NCI-H510A treated with DMSO at 0.1 percent for 48 hours (cell line): ENCODE measurements at places on chromosomes 1 and 21.

DNA sequence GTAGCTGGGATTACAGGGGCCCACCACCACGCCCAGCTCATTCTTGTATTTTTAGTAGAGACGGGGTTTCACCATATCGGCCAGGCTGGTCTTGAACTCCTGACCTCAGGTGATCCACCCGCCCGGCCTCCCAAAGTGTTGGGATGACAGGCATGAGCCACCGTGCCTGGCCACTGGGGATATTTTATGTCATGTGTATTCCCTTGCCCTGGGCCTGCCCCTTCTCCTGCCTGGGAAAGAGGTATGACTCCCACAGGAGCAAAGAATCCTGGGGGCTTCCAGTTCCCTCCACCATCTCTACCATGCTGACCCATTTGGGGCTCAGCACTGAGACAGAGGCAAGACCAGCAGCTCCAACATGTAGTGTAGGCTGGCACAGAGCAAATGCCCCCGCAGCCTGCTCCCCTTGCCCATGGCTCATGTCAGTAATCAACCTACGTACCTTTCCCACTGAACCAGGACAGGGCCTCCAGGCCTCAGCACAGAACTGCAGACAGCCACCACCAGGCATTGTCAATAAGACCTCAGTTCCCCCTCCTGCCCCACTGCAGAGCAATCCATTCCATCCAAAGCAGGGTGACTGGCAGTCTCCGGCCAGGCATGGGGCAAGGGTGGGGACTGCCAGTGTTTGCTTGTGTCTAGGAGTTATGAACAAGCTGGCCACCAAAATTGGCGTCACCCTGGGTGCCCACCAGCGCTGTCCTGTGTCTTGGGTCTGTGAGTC lies 35.2 kb downstream of the BMP8A start:
- DNase-seq: no peak

- DNase-seq: no peak
Observed at GRCh38 chr21:17560377-17561025, 47.7 kb downstream of the CXADR start.

- no peak for DNase-seq
Observed at GRCh38 chr1:159334797-159335196, 32.7 kb downstream of the FCER1A start.

- no peak for DNase-seq
Observed at GRCh38 chr21:45347712-45348499, 57.1 kb upstream of the COL18A1 start.

DNA sequence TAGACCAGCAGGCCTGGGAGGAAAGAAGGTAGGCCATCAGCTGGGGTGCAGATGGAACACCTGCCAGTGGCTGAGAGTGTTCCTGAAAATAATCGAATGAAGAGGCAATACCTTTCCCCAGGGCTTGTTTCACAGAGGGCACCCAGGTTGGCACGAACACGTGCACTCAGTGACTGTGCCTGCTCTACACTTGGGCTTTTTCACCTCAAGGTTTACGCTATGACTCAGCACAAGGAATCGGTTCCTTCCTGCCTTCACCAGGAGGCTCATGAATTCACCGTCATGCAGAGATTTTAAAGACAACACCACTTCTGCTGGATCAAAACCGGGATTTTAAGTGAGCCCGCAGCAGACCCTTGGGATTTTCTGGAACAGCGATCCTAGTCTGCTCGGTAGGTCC lies 118.5 kb upstream of the ADAR start:
- no peak for DNase-seq

- DNase-seq: no peak
Observed at GRCh38 chr1:189654906-189655305, 822.8 kb downstream of the BRINP3 start.

- no peak for DNase-seq
Observed at GRCh38 chr1:34087986-34088385, 77.0 kb downstream of the CSMD2 start.

DNA sequence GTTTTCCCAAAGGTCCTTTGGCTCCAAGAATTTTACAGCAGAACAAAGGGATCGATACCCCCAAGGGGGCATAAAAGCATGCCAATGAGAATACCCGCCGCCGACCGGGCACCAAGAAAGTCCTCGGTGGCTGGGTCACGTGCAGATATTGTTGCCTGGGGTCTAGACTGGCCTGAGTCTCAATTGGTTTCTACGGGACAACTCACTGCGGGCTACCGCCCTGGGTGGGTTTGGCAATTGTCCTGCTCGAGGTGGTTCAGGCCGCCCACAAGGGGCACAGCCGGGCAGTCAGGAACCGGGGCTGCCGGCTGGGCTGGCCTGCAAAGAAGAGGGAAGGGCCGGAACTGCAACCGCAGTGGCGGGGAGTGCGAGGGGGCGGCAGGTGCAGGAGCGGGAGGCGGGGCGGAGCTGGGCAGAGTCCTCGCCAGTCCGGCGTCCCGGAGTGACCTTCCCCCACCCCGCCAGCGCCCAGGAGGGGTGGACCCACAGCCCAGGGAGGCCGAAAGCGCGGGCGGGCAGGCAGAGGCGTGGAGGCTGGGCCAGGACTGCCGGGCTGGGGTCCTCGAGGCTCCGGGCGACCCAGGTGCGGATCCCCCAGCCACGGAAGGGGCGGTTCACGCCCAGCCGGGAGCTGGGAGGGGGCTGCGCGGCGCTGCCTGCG lies 926 bp upstream of the ATP1B1 start:
- DNase-seq: peak; percentile 86

DNA sequence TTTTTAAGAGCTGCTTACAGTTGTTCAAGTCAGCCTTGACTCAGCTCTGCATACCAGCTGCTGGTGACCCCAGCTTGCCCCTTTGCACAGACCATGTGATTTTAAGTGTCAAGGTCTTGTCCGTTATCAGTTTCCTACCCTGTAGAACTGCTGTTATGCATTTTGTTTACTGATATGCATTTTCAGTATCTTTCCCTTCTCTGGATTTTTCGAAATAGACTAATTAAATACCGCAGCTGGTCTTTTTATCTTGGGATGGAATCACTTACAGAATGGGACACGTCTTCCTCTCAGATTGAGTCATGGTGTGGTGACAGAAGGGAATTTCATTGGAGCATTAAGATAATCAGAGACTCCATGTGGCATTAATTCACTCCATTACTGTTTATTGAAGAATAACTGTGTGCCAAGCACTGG lies 145.6 kb downstream of the FMN2 start:
- no peak for DNase-seq

DNA sequence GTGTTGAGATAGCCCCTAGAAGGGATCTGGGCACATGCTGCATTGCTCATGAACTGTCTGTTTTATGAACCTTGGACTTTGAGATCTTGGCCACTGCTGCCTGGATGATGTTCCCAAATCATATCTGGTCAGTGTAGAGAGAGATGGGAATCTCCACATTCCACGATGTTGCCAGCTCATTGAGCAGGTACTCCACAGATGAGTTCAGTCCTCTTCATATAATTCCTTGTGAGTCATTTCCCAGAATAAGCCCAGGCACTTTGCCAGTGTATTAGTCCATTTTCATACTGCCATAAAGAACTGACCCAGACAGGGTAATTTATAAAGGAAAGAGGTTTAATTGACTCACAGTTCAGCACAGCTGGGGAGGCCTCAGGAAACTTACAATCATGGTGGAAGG lies 254.0 kb upstream of the RUNX1 start:
- no peak for DNase-seq

DNA sequence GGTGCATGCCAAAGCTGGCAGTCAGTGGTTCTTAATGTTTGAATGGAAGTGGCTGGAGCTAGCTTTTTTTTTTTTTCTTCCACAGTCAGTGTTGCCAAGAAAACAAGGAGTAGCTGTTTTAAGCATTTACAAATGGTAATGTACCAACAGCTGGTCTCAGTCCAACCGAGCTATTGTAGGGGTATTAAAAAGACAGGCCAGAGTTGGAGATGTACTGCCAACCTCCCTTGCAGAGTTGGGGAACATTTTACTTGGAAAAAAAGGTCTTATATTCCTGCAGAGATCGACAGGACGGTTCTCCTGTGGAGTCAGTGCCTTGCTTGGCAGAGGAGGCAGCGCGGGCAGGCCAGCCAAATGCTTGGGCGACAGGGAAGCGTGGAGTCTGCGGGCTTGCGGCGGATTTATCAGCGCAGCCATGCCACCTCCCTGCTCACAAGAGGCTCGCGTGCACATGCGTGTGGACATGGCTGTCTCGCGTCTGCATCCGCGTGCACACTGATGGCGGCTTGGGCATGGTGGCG lies 338.1 kb downstream of the RPS6KC1 start:
- DNase-seq: no peak

DNA sequence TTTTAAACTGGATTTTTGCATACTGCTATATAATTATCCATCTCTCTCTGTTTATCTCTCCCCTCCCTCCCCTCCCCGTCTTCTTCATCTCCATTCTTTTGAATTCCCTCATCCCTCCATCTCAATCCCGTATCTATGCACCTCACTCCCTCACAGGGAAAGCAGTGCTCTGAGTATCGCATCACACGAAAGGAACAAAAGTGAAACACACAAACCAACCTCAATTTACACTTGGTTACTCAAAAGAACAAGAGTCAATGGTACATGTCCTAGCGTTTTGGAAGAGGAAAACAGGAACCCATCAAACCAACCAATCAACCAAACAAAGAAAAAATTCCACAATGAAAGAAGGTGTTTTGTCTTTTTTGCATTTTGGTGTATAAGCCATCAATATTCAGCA lies 115.1 kb downstream of the NBPF12 start:
- DNase-seq: no peak

DNA sequence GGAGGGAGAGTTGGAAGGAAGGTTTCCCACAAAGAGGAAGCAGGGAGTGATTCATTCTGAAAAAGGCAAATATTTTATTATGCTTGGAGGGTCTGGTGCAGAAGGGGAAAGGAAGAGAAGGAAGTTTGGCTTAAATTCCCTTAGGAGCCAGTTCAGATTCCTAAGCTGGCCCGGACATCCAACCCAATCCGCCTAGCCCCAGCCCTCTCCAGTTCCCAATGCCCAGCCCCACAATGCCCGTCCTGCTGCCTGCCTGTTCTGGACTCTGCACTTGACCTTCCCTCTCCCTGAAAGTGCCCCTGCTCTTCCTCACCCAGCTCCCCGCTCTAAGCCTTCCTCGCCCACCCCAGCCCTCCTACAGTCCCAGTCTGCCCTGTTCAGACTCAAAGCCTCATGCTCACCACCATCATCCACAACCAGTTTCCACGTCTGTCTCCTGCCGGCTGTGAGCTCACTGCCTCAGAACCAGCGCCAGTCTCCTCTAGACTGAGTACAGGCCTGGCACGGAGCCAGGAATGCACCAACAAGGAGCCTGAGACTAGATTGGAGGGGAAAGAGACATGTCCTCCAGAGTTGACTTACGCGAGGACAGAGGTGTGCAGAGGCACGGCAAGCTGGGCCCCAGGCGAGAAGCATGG lies 18.9 kb downstream of the CAPN2 start:
- DNase-seq: peak; percentile 35

DNA sequence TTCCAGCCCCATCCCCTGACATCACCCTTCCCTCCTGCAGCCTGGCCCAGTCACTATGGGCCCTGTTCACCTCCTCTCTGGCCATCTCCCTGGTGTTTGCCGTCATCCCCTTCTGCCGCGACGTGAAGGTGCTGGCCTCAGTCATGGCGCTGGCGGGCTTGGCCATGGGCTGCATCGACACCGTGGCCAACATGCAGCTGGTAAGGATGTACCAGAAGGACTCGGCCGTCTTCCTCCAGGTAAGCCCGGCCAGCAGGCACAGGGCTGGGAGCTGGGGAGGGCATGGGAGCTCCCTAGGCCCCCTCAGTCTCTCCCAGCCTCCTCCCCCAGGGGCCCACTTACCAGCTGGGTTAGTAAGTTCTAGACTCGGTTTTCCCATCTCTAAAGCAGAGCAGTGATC lies 52.1 kb downstream of the ELK4 start:
- DNase-seq: no peak

DNA sequence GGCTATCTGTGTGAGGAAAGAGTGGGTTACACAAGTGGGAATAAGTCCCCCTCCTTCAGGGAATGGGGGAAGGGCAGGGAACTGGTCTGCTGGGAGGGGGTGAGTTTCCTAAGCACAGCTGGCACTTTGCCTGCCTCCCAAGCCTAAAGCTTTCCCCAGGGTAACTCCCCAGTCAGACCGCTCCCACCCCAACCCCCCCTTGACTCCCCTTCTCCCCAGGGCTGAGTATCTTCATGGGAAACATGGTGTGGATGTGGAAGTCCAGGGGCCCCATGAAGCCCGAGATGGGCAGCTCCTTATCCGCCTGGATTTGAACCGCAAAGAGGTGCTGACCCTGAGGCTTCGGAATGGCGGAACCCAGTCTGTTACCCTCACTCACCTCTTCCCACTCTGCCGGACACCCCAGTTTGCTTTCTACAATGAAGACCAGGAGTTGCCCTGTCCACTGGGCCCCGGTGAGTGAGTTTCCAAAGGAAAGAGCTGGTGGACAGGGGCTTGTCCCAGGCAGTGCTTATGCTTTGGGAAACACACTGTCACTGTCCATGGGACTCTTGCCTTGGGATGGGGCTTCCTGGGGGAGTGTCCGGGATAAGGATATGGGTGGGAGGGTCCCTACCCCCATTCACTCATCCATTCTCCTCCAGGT lies 14.9 kb downstream of the MOV10 start:
- no peak for DNase-seq

DNA sequence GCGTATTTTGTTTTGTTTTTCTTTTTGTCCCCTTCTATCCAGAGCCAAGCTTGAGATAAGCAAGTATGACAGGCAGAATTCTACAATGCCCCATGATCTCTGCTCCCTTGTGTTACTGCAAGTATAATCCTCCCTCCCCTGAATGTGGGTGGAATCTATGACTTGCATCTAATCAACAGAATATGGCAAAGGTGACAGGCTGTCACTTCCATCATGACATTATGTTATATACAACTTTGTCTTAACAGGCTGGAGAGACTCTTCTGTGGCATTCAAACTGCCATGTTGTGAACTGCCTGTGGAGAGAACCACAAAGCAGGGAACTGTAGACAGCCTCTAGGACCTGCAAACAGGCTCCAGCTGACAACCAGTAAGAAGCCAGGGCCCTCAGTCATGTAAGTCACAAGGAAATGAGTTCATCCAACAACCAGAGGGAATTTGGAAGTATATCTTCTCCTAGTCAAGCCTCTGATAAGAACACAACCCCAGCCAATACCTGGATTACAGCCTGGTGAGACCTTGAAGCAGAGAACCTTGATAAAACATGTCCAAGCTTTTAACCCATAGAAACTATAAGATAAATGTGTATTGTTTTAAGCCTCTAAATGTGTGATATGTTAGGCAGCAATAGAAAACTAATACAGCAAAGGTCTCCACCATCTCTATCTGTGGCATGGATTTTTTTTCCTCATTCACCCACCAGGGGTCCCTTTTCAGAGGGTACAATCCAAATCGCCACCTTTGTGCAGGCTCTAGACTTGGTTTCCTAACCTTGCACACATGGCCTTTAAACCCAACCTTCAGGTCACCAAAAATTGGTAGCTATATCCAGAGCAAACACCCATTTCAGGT lies 5.7 kb upstream of the C1orf162 start:
- no peak for DNase-seq

- no peak for DNase-seq
Observed at GRCh38 chr1:233240371-233240770, 55.2 kb downstream of the PCNX2 start.

GRCh38 chr1:160007577-160008200 lies 24.1 kb downstream of the PIGM start:
- peak; percentile 57 for DNase-seq
